ENCODE measurements at places on chromosomes 5 and 9. TPM values are rescaled to one million over a fixed set of nuclear protein-coding genes. Genes with fewer than 3 reads are reported as not detected.

FOXD4L5 gene
- 0.38 TPM for total RNA-seq

DNA sequence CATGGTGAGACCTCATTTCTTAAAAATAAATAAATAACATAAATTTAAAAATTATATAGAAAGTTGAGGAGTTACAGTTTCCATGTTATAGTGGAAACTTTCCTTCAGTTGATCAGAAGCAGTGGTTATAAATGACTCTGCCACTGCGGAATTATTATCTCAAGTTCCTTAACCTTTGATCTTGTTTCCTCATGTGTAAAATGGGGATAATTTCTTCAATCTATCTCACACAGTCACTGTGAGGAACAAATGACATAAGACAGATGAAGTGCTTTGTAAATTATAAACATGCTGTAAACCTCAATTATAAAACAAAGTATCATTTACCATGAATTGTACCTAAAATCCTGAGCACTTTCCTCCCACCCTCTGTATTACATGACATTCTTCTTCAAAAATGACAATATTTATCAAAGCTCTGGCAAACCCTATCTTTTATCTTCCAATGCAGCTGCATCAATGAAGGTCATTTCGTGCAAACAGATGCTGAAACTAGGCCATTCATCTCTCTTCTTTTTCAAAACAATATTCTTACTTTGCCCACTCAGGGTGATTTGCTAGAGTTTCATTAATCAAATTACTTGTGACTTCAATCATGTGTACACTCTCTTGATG lies 46.8 kb downstream of the TMEM245 start:
- DNase-seq: no peak
- H3K27ac ChIP-seq: no peak overlapping the region
- H3K4me1 ChIP-seq: no peaks in the 10 kb centered on the region
- H3K27me3 ChIP-seq: no peaks in the 10 kb centered on the region
- no peak overlapping the region for H3K4me3 ChIP-seq

- H3K4me1 ChIP-seq: no peaks in the 10 kb centered on the region
- H3K36me3 ChIP-seq: no peaks in the 10 kb centered on the region
- DNase-seq: no peak
- no peak overlapping the region for H3K27ac ChIP-seq
Observed at GRCh38 chr5:19734776-19735175, 253.2 kb downstream of the CDH18 start.

DNA sequence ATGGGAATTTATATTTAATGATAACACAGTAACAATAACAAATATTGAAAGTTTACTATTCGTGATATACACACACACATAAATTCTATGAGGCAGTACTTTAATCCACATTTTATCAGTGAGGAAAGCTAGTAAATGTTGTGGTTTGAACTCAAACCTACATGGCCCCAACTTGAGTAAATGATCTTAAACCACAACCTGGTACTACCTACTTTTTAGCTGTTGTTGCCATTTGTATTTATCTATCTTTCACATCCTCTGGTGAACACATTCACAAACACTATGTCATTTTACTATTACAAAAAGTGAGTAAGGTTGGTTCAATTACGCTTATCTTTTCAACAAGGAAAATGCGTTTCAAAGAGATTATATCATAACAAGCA lies 186.1 kb downstream of the SMC2 start:
- no peak for DNase-seq
- no peak overlapping the region for H3K4me3 ChIP-seq
- H3K27me3 ChIP-seq: no peaks in the 10 kb centered on the region
- no peaks in the 10 kb centered on the region for H3K4me1 ChIP-seq

TMEM161B gene
- 10.7 TPM for total RNA-seq

TTC16 gene
- not detected for total RNA-seq

GRCh38 chr9:27495480-27496134 lies 28.5 kb upstream of the IFNK start:
- no peaks in the 10 kb centered on the region for H3K36me3 ChIP-seq
- DNase-seq: no peak
- H3K4me1 ChIP-seq: no peaks in the 10 kb centered on the region
- H3K27me3 ChIP-seq: no peaks in the 10 kb centered on the region
- H3K4me3 ChIP-seq: no peak overlapping the region

GRCh38 chr9:95381221-95381620 lies 63.7 kb upstream of the FANCC start:
- no peak for DNase-seq
- no peaks in the 10 kb centered on the region for H3K36me3 ChIP-seq
- no peak overlapping the region for H3K4me3 ChIP-seq
- no peaks in the 10 kb centered on the region for H3K4me1 ChIP-seq

GRCh38 chr5:180117000-180117725 lies 45.6 kb upstream of the RNF130 start:
- no peaks in the 10 kb centered on the region for H3K36me3 ChIP-seq
- H3K4me1 ChIP-seq: no peaks in the 10 kb centered on the region
- H3K4me3 ChIP-seq: no peak overlapping the region
- no peak overlapping the region for H3K27ac ChIP-seq
- no peak for DNase-seq
- H3K27me3 ChIP-seq: no peaks in the 10 kb centered on the region

GRCh38 chr5:145723516-145723915 lies 111.6 kb downstream of the PRELID2 start:
- DNase-seq: no peak
- no peaks in the 10 kb centered on the region for H3K4me1 ChIP-seq
- no peak overlapping the region for H3K4me3 ChIP-seq
- no peaks in the 10 kb centered on the region for H3K36me3 ChIP-seq
- no peaks in the 10 kb centered on the region for H3K27me3 ChIP-seq

- H3K36me3 ChIP-seq: no peaks in the 10 kb centered on the region
- DNase-seq: no peak
- no peaks in the 10 kb centered on the region for H3K27me3 ChIP-seq
Observed at GRCh38 chr5:144815131-144815530, 644.5 kb downstream of the KCTD16 start.

FBN2 gene
- total RNA-seq: 1.2 TPM

SPATA31D4 gene
- total RNA-seq: not detected

NEURL1B gene
- total RNA-seq: 84.5 TPM

PDE6A gene
- total RNA-seq: not detected

- DNase-seq: no peak
- H3K27me3 ChIP-seq: no peaks in the 10 kb centered on the region
- H3K4me3 ChIP-seq: no peak overlapping the region
- H3K27ac ChIP-seq: no peak overlapping the region
Observed at GRCh38 chr5:111077678-111078077, 6.2 kb downstream of the TSLP start.

- peaks cover 20% of the 10 kb centered on the region for H3K4me1 ChIP-seq
- no peak for DNase-seq
- no peak overlapping the region for H3K4me3 ChIP-seq
- no peaks in the 10 kb centered on the region for H3K36me3 ChIP-seq
- no peaks in the 10 kb centered on the region for H3K27me3 ChIP-seq
Observed at GRCh38 chr9:22100626-22101025, 91.5 kb upstream of the CDKN2B start.

DNA sequence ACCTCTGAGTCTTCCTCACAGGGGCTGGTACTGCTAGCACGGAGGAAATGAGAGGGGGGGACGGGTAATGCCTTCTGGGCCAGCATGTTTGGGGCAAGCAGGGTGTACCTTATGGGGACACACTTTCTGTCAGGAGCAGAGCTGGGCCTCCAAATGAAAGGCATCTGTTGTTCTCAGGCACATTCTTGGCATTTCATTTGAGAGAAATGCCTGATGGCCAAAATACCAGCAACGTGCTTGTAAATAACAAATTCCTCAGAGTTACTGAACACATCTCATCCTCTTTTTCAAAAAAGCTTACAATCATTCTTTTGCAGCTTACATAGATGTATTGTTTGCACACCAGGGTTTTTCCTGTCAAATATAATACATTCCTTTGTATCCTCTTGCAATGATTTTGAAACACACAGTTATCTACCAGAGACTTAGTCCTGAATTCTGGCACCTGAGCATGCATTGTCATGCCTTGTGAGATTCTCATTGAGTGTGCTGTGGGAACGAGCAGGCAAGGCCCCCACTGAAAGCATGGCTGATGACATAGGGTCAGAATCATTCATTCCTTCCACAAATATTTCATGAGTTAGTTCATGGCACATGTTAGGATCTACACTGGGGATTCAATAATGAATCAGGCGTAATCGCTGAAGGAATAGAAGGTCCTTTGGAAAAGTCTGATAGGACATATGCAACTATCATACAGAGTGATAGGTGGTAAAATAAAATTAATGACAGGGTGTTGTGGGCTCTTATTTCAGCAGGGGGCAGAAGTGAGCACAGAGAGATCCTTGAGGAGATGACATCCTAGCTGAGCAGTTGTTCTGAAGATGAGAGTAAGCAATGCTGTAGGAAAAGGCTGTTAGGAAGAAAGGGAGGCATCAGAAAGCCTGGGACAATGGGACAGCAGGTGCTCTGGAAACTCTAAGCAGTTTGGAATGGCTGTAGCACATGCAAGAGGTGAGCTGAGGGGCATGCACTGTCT lies 260.9 kb upstream of the TUT7 start:
- no peaks in the 10 kb centered on the region for H3K4me1 ChIP-seq
- H3K36me3 ChIP-seq: no peaks in the 10 kb centered on the region
- H3K27ac ChIP-seq: no peak overlapping the region
- H3K4me3 ChIP-seq: no peak overlapping the region
- no peaks in the 10 kb centered on the region for H3K27me3 ChIP-seq
- DNase-seq: no peak

GRCh38 chr9:69822116-69822750 lies 1.6 kb downstream of the CFAP95 start:
- no peak for DNase-seq
- H3K36me3 ChIP-seq: no peaks in the 10 kb centered on the region
- H3K27me3 ChIP-seq: no peaks in the 10 kb centered on the region
- no peaks in the 10 kb centered on the region for H3K4me1 ChIP-seq
- no peak overlapping the region for H3K27ac ChIP-seq
- H3K4me3 ChIP-seq: no peak overlapping the region

DNA sequence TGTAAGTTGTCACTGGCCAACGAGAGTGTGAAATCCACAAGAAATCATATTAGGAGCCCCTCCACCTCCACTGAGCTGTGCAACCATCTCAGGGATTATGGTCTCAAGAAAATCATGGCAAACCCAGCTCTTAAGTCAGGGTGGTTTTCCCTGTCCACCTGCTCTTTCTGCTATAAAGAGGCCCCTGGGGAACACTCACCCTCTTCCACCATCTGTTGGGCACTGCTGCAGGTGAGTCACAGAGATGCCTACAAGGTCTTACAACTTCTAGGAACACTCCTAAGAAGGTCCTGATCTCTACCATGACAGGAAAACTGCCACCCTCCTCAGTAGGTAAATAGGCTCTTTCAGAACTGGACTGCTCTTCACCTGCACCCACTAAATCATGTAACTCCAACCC lies 61.8 kb downstream of the DRD1 start:
- no peaks in the 10 kb centered on the region for H3K4me1 ChIP-seq
- no peak for DNase-seq
- no peak overlapping the region for H3K27ac ChIP-seq
- no peaks in the 10 kb centered on the region for H3K27me3 ChIP-seq
- H3K4me3 ChIP-seq: no peak overlapping the region

GRCh38 chr9:132094314-132094791 lies 14.7 kb upstream of the MED27 start:
- no peak overlapping the region for H3K4me3 ChIP-seq
- H3K27ac ChIP-seq: no peak overlapping the region
- no peaks in the 10 kb centered on the region for H3K36me3 ChIP-seq
- no peaks in the 10 kb centered on the region for H3K27me3 ChIP-seq
- no peak for DNase-seq
- H3K4me1 ChIP-seq: no peaks in the 10 kb centered on the region

GRCh38 chr5:169831331-169831730 lies 149.0 kb downstream of the INSYN2B start:
- H3K4me3 ChIP-seq: no peak overlapping the region
- H3K27ac ChIP-seq: no peak overlapping the region
- no peaks in the 10 kb centered on the region for H3K27me3 ChIP-seq
- no peak for DNase-seq
- no peaks in the 10 kb centered on the region for H3K36me3 ChIP-seq

DNA sequence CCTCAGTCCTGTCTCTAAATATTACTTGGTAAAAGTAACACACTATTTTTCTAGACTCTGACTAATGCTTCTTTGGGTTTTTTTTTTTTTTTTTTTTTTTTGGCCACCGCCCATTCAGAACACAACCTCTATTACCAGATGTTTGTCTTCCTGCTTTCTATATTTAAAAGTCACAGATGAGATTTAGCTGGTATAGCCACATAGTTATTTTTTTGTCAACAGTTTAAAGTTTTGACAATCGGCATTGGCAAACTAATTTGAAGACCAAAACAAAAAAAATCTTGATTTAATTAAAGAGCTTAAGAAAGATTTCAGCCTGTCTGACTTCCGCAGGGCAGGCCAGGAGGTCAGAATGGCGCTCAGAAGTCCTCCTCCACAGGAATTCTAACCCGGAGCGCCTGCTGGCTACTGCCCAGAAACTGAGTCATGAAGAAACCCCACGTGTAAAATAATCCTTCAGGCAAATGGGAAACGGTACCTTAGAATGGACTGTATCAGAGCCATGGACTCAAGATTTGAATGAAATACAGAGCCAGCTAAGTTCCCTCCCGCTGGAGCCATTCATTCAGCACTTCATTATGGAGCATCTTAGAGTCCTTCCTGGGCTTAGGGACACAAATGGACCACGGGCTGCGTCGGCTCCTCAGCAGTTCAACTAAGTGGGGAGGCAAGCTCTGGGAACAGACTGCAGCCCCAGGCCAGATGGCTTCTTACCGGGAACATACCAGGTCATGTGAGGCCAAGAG lies 55.6 kb downstream of the PTPDC1 start:
- peak overlapping the region; percentile 80 for H3K27ac ChIP-seq
- no peaks in the 10 kb centered on the region for H3K27me3 ChIP-seq
- H3K4me1 ChIP-seq: no peaks in the 10 kb centered on the region
- peak; percentile 25 for DNase-seq

- no peaks in the 10 kb centered on the region for H3K4me1 ChIP-seq
- no peaks in the 10 kb centered on the region for H3K27me3 ChIP-seq
- H3K36me3 ChIP-seq: no peaks in the 10 kb centered on the region
- no peak overlapping the region for H3K4me3 ChIP-seq
Observed at GRCh38 chr9:131809941-131810344, 70.1 kb upstream of the RAPGEF1 start.

DNA sequence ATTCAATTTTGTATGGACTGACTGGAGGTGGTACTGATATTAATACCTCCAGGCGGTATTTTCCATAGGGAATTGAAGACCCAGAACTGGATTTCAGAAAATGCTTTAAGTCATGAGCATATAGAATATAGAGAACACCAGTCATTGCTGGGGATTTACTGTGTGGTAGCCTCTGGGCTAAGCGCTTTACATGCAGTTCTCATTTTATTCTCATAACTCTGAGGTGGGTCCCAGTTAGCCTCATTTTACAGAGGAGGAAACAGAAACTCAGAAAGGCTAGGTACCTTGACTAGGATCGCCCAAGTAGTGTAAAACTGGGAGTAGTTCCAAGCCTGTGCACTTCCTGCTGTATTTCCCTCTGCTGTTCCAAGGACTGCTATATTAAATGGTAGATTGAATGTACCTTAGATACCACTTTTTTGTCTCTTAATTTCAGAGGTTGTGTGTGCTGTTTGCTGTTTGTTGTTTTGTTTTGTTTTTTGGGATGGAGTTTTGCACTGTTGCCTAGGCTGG lies 13.8 kb downstream of the SLC44A1 start:
- H3K36me3 ChIP-seq: no peaks in the 10 kb centered on the region
- no peak overlapping the region for H3K4me3 ChIP-seq
- H3K27ac ChIP-seq: no peak overlapping the region
- no peaks in the 10 kb centered on the region for H3K4me1 ChIP-seq
- H3K27me3 ChIP-seq: no peaks in the 10 kb centered on the region

GRCh38 chr5:110790673-110791072 lies 51.9 kb downstream of the SLC25A46 start:
- H3K36me3 ChIP-seq: no peaks in the 10 kb centered on the region
- no peaks in the 10 kb centered on the region for H3K27me3 ChIP-seq
- no peak for DNase-seq

- H3K27me3 ChIP-seq: no peaks in the 10 kb centered on the region
- DNase-seq: no peak
- H3K36me3 ChIP-seq: no peaks in the 10 kb centered on the region
- no peak overlapping the region for H3K4me3 ChIP-seq
- H3K27ac ChIP-seq: peak overlapping the region; percentile 92
Observed at GRCh38 chr5:140106101-140106500, 7.8 kb upstream of the PURA start.

All from Peyer's patch (tissue), 4 donors.